NCI-H2029 (cell line): ENCODE measurements at places on chromosomes 3 and 15.

- no peak for DNase-seq
Measured at GRCh38 chr3:17394541-17395155, 347.8 kb downstream of the TBC1D5 start.

DNA sequence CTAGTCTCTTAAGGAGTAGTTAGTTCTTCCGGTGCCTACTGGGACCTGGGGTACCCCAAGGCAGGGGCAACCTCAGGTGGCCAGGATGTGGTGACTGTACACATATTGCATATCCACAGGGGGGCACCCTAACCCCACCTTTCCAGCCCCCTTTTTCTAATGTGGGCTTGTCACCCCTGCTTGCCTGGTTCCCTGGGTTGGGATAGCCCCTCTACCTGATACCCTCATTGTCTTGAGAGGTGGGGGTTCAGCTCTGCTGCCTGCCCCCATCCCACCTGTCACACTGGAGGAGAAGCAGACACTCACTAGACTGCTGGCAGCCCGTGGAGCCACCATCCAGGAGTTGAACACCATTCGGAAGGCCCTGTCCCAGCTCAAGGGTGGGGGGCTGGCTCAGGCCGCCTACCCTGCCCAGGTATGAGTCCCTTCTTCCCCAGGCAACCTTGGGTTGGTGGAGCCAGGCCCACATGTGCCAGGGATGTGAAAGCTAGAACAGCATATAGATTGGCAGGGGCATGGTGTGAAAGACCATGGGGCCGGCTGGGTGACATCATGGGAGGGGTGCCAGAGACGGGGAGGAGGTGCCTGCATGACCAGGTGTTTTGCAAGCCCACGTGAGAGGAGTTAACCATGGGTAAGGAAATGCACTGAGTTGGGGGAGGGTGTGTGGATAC is 4.0 kb downstream of the GLYCTK start:
- no peak for DNase-seq

- DNase-seq, result no peak
Measured at GRCh38 chr3:173733029-173733652, 335.6 kb downstream of the NLGN1 start.

GRCh38 chr3:13030684-13031083 is 42.5 kb downstream of the IQSEC1 start:
- no peak for DNase-seq

GRCh38 chr3:190811775-190812480 is 50.6 kb downstream of the GMNC start:
- no peak for DNase-seq

DNA sequence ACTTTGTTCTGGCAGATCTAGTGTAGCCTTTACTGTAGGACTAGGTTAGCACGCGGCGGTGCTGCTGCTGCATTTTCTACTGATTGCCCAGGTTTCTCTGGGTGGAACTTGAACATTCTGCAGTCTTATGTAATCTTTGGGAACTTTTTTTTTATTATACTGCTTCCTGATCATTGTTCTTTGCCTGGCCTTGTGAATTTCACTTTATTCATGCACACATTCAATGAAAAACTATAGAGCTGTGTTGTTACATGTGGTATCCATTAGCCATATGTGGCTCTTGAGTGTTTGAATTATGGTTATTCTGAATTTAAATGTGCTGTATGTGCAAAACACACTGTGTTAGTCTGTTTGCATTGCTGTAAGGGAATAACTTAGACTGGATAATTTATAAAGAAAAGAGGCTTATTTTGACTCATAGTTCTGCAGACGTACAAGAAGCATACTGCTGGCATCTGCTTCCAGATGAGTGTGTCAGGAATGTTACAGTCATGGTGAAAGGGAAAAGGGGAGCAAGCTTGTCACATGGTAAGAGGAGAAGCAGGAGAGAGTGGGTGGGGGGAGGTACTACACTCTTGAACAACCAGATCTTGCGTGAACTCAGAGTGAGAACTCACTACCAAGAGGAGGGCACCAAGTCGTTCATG is 26.5 kb downstream of the MEF2A start:
- DNase-seq, result no peak

DNA sequence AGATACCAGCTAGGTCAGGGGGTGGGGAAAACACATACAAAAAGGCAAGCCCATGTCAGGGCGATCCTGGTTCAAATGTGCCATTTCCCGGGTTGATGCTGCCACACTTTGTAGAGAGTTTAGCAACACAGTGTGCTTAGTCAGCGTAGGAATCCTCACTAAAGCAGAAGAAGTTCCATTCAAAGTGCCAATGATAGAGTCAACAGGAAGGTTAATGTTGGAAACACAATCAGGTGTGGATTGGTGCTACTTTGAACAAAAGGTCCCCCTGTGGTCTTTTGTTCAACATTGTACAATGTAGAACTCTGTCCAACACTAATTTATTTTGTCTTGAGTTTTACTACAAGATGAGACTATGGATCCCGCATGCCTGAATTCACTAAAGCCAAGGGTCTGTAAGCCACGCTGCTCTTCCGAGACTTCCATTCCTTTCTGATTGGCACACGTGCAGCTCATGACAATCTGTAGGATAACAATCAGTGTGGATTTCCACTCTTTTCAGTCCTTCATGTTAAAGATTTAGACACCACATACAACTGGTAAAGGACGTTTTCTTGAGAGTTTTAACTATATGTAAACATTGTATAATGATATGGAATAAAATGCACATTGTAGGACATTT is 28.9 kb downstream of the TPM1 start:
- DNase-seq, result no peak

GRCh38 chr3:23665741-23666140 is 140.0 kb upstream of the UBE2E1 start:
- no peak for DNase-seq

DNA sequence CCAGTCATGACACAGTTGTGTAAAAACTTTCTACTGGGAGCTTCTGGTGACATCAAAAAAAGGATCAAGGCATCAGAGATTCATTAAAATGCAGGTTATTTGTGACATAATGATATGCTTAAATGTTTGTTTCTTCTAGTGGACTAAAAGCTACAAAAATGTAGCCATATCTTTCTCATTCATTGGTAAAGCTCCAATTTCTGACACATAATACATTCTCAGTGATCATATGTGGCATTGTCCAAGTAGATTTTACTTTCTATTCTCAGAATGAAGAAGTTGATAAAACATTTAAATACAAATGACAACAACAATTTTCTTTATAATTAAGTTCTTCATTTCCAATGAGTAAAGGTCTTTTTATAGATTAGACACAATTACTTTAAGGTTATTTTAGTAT is 71.0 kb upstream of the ARHGEF26 start:
- DNase-seq, result no peak

DNA sequence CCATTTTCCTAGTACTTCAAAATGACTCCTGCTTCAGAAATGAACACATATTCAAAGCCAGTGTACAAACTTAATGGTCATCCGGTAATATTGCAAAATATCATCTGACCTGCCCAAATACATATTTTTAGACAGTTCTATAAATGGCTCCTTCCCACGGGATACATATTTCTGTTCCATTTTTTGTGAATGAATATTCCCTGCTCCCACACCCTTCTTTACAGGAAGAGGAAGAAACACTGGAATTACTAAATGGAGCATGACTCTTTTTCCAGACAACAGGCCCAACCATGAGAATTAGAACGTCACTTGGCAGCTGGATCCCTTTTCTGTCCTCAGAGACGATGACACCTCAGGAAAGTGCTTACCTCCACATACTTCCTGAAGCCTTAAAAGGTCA is 38.0 kb upstream of the CBLB start:
- peak; percentile 79 for DNase-seq

DNA sequence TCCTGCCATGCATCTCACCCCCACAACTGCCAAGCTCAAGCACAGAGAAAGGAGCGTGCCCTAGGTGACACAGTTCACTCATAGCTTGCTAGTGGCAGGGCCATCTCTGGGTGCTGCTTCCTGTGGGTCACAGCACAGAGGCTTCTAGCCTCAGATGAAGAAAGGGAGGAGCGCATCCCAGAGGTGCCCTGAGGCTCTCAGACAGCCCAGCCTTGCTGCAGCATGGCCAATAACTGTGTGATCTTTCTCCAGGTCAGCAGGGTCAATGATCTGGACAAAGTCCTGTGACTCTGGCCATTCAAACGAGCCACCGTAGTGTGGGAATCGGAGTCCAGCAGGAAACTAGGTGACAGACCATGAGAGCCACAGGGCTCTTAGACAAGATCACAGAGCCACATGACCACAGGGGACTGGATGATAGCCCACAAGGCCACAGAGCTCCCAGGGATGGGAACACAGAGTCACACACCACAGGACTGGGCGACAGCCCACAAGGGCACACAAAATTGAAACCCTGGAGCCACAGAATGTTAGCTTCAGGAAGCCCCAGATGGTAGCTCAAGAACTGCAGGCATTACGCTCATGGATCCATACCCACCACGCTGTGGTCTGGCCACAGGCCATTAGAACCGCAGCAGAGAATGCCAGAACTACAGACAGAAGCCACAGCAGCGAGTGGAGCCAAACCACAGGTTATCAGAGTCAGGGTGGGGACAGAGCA is 25.9 kb upstream of the GRIP2 start:
- DNase-seq, result no peak

GRCh38 chr3:17179381-17180205 is 294.8 kb downstream of the PLCL2 start:
- peak; percentile 26 for DNase-seq

GRCh38 chr3:119723022-119723421 is 20.2 kb downstream of the CFAP91 start:
- DNase-seq, result no peak

DNA sequence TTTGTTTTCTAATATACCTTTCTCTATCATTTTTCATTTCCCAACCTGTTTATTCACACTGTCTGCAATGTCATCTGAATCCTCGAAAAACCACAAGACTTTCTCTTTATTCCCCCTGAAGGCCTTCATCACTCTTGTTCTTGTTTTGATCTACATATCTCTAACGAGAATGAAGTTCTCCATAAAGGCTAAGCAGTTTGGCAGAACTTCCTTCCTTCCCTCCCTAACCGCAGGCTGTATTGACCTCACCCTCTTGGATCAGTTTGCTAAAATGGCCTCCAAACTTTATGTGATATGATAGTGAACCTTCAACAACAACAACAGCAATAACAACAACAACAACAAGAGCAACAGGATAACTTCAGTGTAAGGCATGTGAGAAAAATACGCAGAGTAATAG is 392.8 kb downstream of the TIGIT start:
- no peak for DNase-seq

GRCh38 chr3:126522363-126522788 is 1.6 kb upstream of the CHST13 start:
- no peak for DNase-seq

DNA sequence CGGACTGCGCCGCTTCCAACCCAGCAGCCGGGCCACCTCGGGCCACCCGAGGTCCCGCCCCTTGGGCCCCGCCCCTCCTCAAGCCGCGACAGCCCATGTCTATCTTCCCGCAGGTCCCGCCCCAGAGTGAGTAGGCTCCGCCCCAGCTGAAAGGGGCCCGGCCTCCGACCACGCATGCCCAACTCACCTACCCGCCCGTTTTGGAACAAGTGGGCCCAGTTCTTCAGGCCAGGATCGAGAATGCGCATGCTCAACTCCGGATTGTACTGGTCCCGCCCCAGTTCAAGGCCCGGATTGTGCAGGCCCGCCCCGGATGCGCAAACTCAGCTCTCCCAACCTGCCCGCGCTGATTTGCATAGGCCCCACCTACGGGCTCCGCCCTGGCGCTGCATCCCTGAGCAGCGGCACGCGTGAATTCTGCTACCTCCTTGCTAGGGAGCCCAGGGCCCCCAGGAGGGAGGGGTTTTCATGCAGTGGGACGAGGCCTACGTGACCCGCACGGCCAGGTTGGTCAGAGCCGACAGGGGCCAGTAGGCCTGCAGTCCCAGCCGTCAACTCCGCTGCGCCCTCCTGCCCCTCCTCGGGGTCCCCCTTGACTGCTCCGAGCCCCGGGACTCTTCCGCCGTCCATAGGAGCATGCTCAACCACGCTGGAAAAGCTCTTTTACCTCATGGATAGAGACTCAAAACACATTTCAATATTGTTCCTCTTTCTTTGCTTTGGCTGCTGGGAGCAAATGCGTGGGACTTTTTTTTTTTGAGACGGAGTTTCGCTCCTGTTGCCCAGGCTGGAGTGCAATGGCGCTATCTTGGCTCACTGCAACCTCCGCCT is at the start of gene PFKFB4:
Gene PFKFB4 (minus strand): TSS at position 8 of the 831 bp plus-strand sequence. CDS start 26 bp downstream, outside the sequence.
- peak; percentile 96 for DNase-seq

DNA sequence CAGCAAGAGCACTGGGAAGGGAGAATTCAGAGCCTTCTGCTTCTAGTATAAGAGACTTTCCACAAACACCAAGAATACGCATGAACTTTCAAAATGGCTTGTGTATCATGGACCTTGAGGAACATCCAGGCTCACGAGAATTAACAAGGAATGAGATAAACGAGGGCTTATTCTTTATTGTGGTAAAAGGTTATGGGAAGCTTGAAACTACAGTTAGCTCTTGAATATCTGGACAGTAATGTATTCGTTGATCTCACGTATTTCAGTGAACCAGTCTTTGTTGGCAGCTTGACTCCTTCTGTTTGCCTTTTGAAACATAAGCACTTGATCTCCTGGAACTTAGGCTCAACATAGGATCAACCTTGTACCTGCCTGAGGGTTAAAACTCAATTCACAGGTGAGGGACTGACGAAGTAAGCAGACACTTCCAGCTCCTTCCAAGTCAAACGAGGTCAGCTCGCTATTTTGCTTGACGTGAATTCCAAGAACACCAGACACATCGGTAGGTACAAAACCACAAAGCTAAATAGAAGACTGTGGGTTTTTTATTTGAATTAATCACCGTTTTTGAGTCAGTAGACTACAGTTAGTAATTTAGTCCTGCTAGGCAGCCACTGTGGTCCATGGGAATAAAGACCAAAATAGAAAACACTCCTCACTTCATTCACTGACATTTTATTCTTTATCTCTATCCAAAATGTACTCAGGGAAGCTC is 30.8 kb downstream of the GALNT15 start:
- no peak for DNase-seq

- no peak for DNase-seq
Measured at GRCh38 chr3:148464246-148464645, 233.5 kb upstream of the AGTR1 start.

DNA sequence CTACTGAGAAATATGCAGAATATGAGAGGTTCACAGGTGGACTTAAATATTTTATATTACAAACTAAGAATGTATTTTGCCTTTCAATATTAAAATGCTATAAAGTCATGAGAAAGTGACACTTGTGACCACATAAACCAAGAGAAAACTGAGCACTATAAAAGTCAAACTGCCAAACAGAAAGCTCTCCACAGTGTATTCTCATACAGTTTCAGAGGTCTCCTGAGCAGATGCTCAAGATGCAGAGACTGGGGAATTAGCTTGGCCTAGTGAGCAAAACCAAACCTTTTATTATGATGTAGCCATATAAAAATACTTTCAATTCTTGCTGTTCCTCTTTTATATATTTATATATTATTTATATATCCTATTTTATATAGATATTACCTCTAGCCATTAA is 227.8 kb downstream of the TBC1D5 start:
- DNase-seq, result no peak

DNA sequence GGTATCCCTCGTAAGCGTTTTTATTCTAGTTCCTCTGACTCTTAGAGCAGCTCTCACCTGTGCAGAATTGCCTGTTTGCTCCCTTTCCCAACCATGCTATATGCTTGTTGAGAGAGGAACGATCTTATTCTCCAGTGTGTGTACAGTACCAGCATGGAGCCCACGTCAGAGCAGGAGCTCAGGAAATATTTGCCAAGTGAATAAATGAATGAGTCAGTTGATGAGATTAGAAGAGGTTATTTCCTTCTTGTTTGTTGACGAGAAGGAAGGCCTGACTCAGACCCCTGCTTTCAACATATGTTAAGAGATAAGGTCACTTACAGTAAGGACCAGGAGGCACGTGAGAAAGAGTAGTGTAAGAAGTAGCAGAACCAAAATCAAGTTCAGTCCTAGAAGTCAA is 106.3 kb upstream of the ABHD17C start:
- peak; percentile 19 for DNase-seq

- DNase-seq, result no peak
Measured at GRCh38 chr15:46921891-46922290, 795.4 kb upstream of the SEMA6D start.
